ENCODE measurements at places on chromosomes 3 and 15.
A peak's percentile ranks its signal among the peaks of the same experiment; 100 is the strongest.

- no peak for DNase-seq
These were observed 222.2 kb downstream of the EPHB1 start for GRCh38 chr3:135017003-135017893.

- no peak for DNase-seq
These were observed 284.9 kb upstream of the TBL1XR1 start for GRCh38 chr3:177482048-177482691.

GRCh38 chr3:69671082-69671952 is 67.9 kb upstream of the MITF start:
- DNase-seq, result peak; percentile 38

DNA sequence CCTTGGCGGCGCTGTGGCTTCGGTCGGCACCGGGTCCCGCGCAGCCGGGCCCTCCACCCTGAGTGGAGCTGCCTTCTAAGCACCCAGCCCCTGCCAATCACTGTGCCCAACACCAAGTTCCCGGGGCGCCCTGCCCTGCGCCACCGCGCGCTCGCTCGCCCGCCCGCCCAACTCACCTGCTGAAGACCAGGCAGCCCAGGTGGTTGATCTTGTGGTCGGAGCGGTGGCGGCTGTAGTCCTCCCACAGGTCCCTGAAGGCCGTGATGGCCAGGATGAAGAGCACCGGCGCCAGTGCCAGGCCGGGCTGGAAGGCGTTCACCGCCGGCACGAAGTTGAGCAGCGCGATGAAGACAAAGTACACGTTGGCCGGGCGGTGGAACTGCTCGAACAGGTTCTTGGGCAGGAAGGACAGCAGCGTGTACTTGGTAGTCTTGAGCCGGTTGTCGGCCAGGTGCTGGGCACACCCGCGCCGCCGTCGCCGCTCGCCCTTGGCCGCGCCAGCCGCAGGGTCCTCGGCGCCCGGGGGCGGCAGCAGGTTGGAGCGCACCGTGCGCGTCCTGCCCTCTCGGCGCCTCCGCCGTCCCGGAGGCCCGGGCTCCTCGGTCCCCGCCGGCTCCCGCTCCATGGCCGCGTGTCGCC is 536 bp downstream of the ATP10A start:
- peak; percentile 42 for DNase-seq

GRCh38 chr3:39808467-39809180 is 785 bp upstream of the MYRIP start:
- peak; percentile 45 for DNase-seq

DNA sequence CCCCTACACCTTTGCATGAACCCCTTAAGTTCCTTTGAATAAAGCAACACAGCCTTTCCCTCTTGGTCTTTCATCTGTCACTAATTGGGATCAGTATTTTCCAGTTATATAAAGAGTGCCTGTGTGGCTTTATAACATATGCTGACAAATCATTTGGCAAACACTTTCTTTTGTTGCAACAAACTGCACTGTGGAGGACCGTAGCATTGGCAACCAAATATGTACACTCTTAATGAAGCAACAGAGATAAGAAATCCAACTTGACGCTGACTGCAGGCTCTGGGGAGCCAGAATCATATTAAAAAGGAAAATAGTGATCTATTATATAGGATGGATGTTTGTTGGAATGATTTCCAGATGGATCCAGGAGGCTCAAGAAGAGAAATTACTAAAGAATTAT is 120.1 kb upstream of the PRICKLE2 start:
- DNase-seq, result no peak

DNA sequence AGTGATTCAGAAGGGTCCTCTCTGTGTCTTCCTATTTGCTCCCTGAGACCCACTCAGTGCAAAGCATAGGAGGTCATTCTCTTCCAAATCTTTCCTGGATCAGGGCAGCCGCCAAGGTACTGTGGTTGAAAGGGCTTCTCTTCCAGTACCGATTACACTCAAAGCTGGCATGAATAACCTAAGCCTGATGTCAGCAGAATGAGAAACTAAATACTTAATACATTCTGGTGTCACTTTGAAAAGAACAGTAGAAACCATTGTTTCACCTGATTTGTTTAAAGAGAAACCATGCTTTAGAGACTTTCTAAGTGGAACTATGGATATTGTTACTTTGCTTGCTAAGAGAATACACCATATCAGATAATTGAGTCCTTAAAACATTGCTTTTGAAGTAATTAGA is 50.2 kb downstream of the PDHB start:
- DNase-seq, result no peak

DNA sequence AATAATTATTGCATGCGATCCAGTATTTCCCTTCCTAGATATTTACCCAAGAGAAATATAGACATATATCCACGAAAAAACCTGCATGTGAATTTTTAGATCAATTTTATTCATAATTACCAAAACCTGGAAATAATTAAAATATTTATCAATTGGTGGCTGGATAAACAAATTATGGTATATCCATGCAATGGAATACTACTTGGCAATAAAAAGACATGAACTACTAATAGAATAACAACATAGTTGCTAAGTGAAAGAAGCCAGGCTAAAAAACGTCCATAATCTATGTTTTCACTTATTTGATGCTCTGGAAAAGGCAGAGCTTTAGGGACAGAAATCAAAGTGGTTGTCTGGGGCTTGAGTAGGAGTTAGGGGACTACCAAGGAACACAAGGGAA is 20.7 kb downstream of the TEX9 start:
- DNase-seq, result no peak

DNA sequence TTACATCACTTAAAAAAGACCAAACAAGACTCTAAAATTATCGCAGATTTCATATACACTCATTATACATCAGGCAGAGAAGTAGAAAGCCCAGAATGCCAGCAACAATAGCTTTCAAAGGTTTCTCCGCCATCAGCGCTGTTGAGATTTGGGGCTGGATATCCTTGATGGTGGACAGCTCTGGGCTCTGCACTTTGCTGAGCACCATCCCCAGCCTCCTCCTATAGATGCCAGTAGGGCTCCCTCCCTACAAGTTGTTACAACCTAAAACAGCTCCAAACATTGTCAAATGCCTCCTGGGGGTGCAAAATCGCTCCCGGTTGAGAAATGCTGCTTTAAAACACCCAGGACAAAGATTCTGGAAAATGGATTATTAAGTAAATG is 73.5 kb downstream of the ATP10A start:
- no peak for DNase-seq

DNA sequence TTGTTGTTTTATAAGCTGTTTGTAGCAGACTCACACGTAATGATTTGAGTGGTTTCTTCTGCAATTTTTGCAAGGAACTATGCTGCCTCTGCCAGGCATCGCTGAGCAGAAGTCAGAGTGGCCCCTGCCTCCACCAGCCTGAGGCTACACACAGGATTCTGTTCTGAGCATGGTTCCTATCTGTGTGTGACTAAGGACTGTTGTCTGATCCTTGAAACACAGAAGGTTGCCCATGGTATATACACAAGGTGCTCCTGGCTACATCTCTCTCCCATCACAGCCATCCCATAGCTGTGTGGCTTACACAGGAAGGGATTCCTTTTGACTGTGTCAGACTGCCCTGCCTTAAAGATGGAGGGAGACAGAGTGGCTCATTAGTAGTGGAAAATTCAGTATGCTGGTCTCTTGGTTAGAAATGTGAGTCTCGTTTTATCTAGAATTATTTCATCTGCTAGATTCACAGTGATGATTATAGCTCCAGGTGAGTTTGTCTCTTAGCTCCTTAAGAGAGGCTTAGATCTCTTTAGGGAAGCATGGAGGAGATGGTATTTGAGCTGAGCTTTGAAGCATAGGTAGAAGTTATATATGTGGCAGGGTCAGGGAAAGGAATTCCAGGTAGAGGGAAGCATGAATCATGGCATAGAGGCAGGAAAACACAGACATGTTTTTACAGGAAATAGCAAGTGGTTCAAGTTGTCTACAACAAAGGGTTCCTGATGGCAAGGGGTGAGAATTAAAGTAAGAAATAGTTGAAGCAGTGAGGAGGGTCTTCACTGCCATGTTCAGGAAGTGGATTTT is 37.5 kb downstream of the SNAPC5 start:
- DNase-seq, result no peak

GRCh38 chr3:127628788-127629466 is at the start of gene PODXL2:
PODXL2 (plus strand) TSS chr3:127629185; CDS start chr3:127629220, 35 bp downstream.
- peak; percentile 100 for DNase-seq

GRCh38 chr3:162041622-162042021 is 545.0 kb downstream of the OTOL1 start:
- DNase-seq, result no peak

- no peak for DNase-seq
These were observed 78.7 kb downstream of the SLC9A9 start for GRCh38 chr3:143769616-143770015.

DNA sequence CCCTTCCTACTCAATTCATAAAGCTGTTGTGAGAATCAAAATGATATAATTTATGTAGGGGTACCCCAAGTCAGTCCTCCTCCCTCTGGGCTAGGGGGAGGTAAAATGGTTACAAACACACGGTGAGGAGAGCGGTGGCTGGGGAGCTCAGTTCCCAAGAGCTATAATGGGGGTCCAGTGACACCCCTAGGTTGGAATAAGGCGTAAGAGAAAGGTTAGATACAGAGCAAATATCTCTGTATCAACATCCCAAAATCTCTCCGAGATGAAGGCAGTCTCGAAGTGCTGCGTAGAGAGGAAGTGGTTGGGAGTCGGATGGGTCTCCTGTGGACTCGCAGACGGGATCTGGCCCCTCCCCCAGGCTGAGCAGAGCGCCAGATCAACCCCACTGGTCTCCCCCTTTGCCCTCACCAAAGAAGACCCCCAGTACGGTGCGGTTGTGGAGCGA is 1.8 kb downstream of the DUOX2 start:
- DNase-seq, result no peak

DNA sequence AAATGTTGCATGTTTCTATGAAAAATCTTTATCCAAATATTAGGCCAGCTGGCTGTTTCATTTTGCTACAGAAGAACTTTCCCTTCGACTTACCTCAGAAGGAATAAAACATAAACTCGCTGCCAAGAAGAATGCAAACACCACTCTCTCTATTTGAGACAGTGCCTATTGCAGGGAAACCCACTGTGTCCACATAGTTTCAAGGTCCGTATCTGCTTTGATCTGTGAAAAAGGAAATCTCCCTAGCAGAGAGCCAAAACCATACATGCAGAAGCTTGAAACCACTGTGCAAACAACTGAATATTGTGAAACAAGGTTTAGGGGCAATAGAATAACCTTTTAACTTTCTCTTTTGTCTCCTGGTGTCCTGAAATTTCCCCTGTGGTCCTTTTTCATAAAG is 35.0 kb upstream of the CAPN7 start:
- DNase-seq, result no peak

GRCh38 chr3:6179761-6180160 is 681.2 kb upstream of the GRM7 start:
- DNase-seq, result no peak

- no peak for DNase-seq
These were observed 9.1 kb downstream of the LINS1 start for GRCh38 chr15:100592898-100593297.

DNA sequence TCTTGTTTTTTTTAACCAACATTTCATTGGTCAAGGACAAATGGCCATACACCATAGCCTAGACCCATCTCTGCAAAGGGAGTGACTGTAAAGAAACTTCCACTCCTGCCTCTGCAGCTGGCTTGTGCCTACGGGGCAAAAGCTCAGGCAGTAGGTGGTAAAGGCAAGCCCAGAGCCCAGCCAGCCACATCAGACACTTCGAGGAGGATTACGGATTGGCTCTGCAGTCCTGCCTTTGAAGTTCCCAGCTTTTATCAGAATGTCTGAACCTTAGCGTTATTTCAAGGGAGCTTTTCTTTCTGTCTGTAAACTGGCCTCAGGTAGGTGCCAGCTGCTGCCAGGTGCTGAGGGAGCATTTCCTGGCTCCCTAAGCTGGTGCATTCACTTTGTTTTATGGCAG is 15.6 kb downstream of the ZNF710 start:
- no peak for DNase-seq

DNA sequence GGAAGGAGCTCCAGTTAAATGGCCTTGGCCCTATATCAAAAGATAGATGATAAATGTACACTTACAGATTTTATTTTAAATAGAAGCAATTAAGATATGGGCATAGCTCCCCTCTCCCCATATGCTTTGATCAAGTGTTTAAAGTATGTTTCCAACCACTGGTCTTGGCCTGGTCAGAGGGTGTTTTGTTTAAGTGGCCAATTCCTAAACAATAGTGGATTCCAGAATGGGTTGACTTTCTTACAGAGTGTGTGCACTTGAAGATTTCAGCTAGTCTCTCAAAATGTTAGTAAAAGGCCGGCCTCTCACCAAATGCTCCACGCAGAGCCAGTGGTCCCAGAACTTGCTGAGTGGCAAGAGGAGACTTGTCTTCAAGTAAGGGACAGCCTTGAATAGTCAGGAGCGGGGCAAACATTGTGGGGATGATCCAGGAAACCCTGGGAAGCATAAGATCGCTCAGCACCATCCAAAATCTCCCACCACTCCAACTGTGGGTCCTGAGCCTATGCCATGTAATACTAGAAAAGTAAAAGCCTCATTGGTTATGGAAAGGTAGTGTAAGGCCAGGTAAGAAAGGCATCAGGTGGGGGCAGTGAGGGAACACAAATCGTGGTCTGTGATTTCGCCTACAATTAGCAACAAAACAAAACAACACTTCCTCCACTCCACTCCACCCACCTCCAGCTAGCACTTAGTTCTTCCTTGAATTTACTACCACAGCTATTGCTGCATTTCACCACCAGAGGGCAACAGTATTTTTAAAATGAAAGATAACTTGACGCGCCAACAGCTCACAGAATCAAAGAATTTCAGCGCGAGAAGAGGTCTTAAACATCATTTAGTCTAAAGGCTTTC is 4.8 kb downstream of the RARRES1 start:
- DNase-seq, result peak; percentile 71

Measured in D341Med (cell line).